ENCODE measurements at places on chromosomes 1 and 21. TPM values are rescaled to one million over a fixed set of nuclear protein-coding genes. Genes with fewer than 3 reads are reported as not detected.
A peak's percentile ranks its signal among the peaks of the same experiment; 100 is the strongest.

Gene ENAH
- 0.12 TPM for total RNA-seq

Gene SELENBP1
- total RNA-seq: not detected

Gene OR2C3
- not detected for total RNA-seq

Gene SPRR2E
- total RNA-seq: not detected

Gene CR1
- total RNA-seq: 0.22 TPM

Gene ABCA4
- total RNA-seq: 2.5 TPM

Gene PMVK
- total RNA-seq: 32.4 TPM

Gene KIAA0040
- 37.4 TPM for total RNA-seq

Gene S100A4
- 96.1 TPM for total RNA-seq

Gene ITGB3BP
- total RNA-seq: 70.0 TPM

- DNase-seq: no peak
These were observed 115.7 kb downstream of the NEK7 start for GRCh38 chr1:198272492-198272891.

DNA sequence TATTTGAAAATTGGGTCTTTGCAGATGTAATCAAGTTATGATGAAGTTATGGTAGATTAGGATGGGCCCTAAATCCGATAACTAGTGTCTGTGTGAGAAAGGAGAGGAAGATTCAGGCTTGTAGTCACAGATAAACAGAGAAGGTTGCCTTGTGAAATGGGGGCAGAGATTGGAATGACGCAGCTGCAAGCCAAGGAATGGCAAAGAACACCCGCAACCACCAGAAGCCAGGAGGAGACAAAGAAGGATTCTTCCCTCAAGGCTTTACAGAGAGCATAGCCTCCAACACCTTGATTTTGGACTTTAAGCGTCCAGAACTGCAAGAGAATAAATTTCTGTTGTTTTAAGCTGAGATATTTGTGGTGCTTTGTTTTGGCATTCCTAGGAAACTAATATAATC is 35.4 kb upstream of the COL24A1 start:
- DNase-seq: no peak

GRCh38 chr1:6475381-6476133 is 9.6 kb upstream of the TNFRSF25 start:
- DNase-seq: peak; percentile 82

- DNase-seq: no peak
These were observed 30.0 kb upstream of the MRPS6 start for GRCh38 chr21:34043333-34043732.

DNA sequence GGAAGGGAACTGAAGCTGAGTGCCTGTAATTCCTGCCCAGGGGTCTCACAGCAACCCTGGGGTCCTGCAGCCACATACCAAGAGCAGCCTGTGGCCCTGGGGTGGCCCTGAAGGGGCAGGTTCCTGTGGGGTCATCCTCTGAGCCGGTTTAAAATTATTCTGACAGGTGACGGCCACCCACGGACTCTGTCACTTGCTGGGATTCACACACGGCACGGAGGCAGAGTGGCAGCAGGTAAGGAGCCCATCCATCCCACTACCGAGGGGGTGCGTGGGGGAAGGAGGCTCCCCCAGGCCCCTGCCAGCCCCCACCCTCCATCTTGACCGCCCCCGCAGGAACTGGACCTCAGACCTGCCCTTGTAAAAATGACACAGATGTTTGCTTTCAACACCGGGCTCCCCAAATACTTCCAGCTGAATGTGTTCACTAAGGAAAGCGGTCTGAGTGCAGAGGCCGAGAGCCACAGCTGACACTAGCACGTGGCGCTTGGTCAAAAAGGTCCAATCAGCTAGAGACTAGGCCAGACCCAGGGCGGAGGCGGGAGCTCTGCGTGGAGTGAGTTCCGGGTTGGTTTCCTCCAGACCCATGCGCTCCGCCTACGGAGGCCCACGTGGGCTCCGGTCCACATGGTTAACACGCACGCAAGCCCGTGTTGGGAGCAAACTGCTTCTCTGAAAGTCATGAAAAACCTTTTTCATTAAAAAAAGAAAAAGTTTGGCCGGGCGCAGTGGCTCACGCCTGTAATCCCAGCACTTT is 10.0 kb downstream of the YBEY start:
- peak; percentile 65 for DNase-seq

DNA sequence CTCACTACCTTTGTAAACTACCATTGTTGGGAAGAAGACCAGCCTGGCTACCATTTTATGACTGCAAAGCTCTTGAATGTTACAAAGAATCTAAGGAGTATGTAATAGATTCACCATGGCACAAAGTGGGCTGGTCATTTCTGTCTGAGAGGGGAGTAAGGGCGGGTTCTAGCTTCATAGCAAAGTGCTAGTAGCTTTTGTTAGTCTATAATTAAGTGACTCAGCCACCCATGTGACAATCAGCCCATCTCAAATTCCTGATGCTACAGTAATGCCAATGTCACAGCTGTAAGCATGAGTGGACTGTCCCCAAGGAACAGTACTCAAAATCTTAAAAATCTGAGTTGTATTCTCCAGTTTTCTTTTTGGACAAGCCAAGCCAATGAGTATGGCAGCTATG is 15.4 kb upstream of the OTUD3 start:
- no peak for DNase-seq

DNA sequence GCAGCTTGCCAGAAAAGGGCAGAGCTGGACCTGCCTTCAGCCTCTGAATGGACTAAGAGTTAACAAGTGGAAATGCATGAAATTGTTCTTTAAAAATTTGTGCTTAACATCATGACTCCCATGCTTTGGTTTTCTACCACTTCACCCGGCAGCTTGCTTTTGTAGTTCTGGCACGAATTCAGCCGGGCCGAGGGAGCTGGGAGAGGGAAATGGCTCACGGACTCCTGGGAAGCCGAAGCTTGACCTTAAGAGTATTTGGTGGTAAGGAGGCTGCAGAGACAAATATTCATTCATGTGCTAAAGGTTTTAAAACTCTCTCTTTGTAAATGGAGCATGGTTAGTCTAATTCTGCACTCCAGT is 17.2 kb upstream of the GFI1 start:
- no peak for DNase-seq

GRCh38 chr1:178682429-178682828 is 42.6 kb upstream of the RALGPS2 start:
- no peak for DNase-seq

- no peak for DNase-seq
These were observed 449.1 kb downstream of the PTPRU start for GRCh38 chr1:29685387-29685786.

- DNase-seq: no peak
These were observed 349.6 kb downstream of the SMYD3 start for GRCh38 chr1:246157516-246157915.

DNA sequence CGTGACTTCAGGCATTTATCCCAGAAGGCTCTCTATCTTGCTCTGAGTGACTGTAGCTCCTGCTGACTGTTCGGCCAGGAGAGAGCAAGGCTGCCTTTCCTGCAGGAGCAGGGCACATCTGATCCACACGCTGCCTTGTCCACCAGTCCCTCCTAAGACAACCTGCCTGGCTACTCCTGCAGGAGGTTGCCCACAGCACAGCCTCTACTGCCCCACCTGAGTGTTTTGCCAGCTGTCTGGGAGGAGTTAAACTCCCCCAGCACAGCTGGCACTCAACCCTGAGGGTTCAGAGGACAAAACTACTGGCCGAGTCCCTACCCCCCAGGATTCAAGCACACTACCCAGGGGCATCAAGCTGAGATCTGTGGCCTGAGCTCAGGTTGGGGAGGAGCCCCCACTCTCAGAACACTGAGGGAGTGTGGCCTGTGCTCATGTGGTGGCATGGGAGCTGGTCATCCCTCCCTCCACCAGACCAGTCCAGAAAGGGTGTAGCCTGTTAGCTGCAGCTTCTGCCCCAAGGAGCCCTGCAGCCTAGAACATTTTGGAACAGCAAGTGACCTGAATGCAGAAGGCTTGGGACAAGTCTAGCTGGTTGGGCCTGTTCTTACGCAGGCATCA is 237.3 kb downstream of the SLC44A5 start:
- DNase-seq: no peak

DNA sequence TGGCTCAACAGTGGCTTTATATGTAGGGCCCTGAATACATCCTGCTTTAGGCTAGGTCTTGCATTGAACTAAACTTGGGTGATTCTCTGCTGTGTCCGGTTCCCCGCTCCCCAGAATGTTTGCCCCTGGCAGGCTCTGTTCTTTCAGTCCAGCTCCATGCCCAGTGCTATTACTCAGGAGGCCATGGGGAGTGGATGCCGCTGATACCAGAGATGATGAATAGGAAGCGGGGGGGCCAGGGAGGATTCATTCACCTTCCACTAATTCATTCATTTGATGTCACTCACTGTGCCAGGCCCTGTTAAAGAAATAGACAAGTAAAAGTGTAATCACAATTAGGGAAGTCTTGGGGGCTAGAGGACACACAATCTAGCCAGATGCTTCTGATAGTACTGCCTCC is 83.8 kb downstream of the TMEM53 start:
- DNase-seq: no peak

- no peak for DNase-seq
These were observed 20.2 kb upstream of the PKP1 start for GRCh38 chr1:201262963-201263608.

DNA sequence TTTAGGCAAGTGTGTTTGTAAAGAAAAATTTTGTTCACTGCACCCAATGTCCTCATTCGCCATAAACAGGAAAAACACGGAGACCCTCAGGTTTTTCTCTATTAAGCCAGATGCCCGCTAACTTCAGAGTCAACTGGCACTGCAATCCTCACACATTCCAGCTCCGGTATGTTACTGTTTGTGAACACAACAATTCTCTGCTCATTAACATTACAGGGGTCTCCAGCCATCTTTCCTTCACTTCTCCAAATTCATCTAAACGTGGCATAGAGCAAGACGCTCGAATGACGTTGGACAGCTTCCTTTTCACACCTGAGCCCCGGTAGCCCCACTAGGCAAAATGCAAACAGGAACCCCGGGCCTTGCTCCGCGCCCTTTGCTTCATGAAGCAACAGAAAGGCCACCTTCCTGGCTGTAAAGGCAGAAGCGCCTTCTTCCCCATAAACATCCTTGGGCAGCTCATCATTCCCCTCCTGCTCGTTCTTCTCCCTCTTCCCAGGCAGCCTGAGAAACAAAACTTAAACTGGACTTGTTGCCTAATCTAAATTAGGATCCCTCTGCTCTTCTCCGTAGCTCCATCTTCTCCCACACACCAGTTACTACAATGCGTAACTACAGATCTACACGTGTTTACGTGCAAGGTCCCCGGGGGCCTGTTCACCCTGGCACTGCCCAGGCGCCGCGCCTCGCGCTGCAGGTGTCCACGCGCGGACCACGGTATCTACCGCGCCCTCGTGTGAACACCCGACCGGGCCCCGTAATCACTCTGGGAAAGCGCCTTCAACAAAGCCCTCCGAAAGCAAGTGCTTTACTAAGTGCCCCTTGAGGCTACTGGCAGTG is 1.2 kb downstream of the LBR start:
- DNase-seq: peak; percentile 29

DNA sequence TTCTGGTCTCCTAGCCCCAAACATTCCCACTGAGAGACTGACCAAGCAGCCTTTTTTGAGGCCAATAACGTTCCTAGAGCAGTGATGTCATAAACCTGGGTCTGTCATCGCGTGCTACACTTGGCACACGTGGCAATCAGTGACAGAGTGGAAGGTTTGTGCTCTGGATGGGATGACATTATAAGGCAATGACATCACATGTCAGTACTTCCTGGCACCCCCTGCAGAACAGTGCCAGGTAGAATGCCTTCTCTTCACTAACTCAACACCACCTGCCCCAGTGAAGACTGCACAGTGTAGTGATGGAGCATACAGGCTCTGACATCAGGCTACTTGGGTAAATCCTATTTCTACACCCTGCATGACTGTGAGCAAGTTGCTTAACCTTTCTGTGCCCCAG is 5.4 kb upstream of the ZNF648 start:
- DNase-seq: no peak

- no peak for DNase-seq
These were observed 289.5 kb downstream of the PAPPA2 start for GRCh38 chr1:176752505-176752904.

- DNase-seq: no peak
These were observed 158.1 kb upstream of the C1orf174 start for GRCh38 chr1:4058122-4058521.

GRCh38 chr1:156075162-156075561 is 7.1 kb downstream of the MEX3A start:
- no peak for DNase-seq

- no peak for DNase-seq
These were observed 97.7 kb downstream of the NEK7 start for GRCh38 chr1:198254521-198254920.

- no peak for DNase-seq
These were observed 4.3 kb downstream of the EPS15 start for GRCh38 chr1:51514733-51515132.

DNA sequence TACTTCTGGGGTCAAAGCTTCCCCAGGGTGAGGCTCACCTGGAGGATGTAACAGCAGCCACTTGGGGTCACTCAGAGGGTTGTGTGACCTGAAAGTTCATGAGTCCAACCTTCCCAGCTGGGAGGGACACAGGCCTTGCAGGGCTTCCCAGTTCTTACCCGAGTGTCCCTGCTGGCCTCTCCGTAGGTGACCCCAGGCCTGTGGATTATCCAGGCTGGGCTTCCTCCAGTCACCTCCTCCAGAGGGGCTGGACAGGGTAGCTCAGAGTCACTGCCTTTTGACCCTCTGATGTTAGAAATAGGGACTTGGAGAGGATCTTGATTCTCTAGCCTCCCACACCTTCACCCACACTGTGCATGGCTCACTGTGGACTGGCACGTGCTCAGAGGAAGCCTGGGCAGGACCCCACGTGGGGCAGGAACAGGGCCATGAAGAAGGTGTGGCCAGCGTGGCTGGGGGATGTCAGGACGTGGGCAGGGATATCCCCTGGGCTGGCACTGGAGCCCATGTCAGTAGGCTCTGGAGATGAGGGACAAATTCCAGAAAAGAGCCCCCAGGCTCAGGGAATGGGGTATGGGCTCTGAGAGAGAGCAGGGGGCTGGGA is 131.8 kb downstream of the ACTL8 start:
- DNase-seq: no peak

- no peak for DNase-seq
These were observed 17.3 kb downstream of the LCE4A start for GRCh38 chr1:152725261-152725660.

GRCh38 chr1:71522721-71523120 is 441.9 kb upstream of the ZRANB2 start:
- no peak for DNase-seq

GRCh38 chr1:22131875-22132486 is 10.9 kb downstream of the WNT4 start:
- DNase-seq: peak; percentile 77

DNA sequence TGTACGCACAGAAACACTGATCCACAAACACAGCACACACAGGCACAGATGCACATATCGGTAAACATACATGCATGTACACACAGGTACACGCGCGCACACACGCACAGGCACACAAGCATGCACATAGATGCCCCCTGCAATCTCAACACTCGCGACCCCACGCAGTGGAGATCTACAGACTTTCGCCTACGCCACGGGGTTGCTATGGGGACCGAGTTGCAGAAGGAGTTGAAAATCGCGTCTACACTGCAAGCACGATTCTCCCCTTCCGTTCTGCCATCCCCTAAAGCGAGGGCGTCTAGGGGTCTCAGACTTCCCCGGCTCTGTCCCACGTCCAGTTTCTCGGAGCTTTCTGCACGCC is 826 bp downstream of the TRIM17 start:
- no peak for DNase-seq

- DNase-seq: no peak
These were observed 4.6 kb downstream of the MYCL start for GRCh38 chr1:39896909-39897685.

- DNase-seq: no peak
These were observed 19.5 kb downstream of the C1orf174 start for GRCh38 chr1:3880429-3881192.

GRCh38 chr1:110134050-110134595 is 16.2 kb upstream of the SLC6A17 start:
- DNase-seq: no peak

- peak; percentile 54 for DNase-seq
These were observed 660 bp downstream of the GCLM start for GRCh38 chr1:93908394-93909145.
